ENCODE measurements at places on chromosomes 4 and X.

DNA sequence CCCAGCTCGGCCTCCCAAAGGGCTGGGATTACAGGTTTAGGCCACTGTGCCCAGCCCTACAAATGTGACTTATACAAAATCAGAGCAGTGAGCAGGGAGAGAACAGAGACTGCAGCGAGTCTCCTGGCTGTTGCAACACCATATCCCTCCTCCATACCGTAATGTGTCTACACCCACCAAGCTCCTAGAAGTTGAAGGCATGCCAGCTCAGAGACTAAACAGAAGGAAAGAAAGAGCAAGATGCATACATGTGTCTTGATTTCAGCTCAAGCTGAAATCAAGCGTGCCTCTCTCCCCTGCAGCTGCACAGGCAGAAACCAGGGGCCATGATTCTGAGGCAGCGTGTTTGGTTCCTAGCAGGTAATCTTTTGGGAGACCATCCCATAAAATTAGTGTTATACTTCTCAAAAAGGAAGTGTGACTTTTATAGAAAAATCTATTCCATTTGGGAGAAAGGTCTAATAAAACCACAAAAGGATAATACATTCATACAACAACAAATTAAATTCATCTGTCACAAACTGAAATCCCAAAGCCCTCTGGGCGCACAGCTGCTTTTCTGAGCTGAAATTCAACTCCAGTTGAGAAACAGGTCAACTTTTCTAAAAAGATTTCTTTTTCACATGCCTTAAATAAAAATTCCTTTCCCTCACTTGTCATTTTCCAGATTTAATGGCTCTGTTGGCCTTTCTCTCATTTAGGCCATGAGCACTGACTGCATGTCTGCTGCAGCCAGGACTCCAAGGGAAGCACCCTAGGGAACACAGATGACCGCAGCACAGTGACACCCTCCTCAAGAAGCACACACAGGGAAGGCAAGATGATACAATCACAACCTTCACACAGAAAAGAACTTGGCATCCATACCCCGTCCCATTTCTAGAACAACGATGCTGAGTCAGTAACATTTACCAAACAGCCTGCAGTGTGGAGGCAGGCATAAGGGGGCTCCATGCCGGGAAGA, 34.4 kb downstream of the AFAP1 start:
- no peak for DNase-seq

- no peak for DNase-seq
Measured at GRCh38 chr4:98574816-98575215, 83.6 kb downstream of the TSPAN5 start.

DNA sequence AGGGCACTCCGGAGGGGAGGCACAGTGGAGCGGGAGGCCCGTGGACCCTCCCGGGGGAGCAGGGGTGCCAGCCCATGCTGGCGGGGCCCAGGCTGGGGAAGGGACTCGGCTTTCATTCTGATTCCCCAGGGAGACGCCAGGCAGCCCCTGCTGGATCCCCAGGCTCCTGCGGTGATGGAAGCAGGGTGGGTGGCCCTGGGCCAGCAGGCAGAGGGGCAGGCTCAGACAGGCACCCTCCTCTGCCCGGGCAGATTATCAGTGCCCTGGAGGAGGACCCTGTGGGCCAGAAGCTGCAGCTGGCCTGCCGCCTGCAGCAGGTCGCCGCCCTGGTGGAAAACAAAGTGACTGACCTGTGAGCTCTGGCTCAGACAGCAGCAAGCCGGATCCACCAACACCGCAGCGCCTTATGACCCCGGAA, 2.1 kb upstream of the SRPK3 start:
- no peak for DNase-seq

GRCh38 chr4:71004281-71004851, 10.9 kb downstream of the DCK start:
- no peak for DNase-seq

GRCh38 chrX:115906881-115907280, 263.7 kb upstream of the AGTR2 start:
- DNase-seq: no peak

DNA sequence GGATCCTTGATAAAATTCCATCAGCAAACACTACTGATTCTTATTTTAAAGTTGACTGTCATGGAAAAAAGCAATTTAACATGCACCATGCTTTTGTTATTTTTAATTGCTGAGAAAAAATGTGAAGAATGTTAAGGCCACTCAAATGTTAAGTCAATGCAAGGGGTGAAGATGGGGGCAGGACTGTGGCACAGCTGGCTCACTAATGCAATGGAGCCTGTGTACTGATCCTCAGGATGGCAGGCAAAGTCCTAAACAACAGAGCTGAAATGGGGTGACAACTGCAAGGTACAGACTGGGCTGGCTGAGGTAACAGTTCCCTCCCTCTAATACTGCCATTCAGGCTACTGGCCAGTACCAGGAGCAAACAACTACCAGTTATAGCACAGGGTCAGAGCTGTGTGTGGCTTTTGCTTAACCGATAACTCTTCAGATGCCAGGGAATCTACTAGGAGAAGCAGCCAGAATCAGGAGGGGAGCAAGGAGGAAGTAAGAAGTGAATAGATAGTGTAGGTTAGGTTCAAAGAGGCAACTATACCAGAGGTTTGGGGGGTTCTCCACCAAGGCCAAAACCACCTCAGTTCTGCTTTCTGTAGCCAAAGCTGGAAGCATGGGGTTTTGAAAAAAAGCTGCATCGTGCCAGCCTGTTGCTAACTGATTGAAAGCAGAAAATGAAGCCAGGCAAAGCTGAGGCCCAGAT, 372.6 kb downstream of the OPHN1 start:
- no peak for DNase-seq

DNA sequence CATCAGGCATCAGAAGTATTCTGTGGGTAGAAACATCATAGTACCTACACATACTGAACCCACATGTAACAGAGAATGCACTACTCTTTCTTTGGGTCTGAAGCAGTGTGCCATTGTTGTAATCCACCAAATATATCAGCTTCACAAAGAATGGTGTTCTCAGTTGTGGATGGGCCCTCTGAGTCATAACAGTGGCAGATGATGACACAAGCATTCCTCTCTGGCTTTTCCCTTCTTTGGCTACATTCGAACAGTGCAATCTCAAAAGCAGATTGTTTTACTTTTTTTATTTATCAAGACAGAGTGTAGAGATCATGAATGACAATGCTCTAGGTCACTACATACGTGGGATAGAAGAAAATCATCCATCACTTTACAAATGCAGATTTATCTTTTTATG, 247.2 kb upstream of the EPHA5 start:
- no peak for DNase-seq

DNA sequence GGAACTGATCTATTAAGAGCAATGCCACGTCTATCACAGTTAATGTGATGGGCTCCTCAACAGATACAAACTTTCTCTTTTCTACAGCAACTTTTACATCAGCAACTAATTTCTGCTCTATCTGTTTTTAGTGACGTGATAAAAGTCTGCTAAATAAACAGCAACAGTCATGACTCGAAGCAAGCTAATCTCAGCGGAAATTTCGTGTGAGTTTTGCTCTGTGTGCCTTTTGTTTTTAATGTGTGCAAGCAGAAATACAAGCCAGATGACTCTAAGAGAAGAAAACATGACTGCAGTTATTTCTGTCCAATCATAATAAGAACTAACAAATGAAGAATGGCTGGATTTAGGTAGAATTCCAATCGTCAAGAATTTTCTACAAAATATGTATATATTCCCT, 214.3 kb downstream of the LDB2 start:
- no peak for DNase-seq

DNA sequence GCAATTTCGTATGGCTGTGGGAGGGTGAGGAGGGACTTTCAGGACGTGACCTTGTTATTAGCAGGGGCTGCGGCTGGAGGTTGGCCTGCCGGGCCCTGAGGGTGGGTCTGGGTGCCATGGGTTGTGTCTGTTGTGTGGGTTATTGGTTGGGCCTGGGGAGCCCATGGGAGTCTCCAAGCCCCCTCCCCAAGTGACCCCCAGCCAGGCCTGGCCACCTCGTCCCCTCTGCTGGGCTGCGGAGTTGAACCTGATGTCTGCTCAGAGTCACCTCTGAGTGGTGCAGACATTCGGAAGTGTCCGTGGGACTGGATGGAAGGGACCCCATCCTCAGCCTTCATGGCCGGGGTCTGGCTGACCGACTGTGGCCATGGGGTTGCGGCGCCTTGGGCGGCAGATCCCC, 67.7 kb downstream of the TRMT44 start:
- DNase-seq: no peak

DNA sequence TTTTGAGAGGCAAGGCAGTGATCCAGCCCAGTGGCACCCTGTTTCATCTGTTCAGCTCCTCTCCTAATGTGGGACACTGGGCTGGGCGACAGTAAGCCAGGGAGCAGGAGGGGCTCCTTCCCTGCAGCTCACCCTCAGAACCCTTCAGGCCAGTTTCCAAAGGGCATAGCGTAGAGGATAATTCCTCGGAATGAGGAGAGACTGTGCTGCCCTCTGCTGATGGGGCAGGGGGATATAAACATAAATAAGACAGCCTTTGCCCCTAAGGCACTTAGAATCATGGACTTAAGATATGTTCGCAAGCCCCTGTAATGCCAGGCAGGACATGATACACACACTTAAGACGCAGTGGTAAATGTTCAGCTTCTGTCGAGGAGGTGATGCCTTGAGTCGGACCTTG, 27.9 kb upstream of the ZNF185 start:
- no peak for DNase-seq

DNA sequence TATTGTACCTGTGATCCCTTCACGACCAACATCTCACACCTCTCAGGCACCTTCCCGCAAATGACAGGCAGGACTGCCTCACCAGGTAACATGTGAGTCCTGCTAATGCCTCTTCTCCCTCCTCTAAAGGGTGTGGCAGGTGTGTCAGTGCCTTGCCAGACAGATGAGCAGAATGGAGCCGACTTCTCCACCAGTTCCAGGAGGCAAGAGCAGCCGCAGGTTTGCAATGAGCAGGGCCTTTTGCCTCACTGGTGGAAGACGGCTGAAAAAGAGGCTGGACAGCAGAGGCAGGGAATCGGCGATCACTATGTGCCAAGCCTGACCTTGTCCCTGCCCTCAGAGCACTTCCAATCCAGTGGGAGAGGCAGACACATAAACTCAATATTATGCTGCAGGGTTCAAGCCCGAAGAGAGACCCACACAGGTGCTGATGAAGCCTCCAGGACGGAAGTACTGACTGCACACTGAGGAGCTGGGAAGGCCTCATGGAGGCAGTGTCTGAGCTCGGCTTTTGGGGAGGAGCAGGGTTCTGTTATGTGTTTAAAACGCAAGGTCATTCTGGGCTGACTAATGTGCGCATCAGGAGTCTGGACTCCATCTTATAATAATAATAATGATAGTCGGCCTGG, 57.9 kb downstream of the C4orf50 start:
- DNase-seq: no peak

GRCh38 chr4:26238778-26239679, 81.8 kb upstream of the RBPJ start:
- no peak for DNase-seq
